ENCODE measurements at places on chromosomes 2 and 18.

DNA sequence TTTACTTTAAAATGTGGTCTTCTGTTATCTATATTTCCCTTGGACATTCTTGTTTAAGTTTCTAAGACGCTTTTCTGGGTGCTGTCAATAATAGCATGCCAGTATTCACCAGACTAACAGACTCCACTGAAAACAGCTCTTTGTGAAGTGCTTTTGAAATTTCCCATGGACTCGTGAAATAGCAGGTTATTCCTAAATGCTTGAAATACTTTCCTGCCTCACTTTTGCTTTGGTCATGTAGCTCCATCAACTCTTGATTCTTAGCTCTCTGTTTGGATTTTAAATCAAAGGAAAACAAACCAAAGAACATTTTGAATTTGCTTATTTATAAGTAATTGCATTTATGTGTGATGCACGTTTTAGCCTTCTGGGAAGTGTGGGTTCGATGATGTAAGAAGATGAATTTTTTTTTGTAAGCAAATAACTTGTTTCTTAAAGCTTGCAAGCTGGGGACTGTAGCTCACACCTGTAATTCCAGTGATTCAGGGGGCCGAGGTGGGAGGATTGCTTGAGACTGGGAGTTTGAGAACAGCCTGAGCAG, 147.8 kb downstream of the WDSUB1 start:
- DNase-seq: no peak

DNA sequence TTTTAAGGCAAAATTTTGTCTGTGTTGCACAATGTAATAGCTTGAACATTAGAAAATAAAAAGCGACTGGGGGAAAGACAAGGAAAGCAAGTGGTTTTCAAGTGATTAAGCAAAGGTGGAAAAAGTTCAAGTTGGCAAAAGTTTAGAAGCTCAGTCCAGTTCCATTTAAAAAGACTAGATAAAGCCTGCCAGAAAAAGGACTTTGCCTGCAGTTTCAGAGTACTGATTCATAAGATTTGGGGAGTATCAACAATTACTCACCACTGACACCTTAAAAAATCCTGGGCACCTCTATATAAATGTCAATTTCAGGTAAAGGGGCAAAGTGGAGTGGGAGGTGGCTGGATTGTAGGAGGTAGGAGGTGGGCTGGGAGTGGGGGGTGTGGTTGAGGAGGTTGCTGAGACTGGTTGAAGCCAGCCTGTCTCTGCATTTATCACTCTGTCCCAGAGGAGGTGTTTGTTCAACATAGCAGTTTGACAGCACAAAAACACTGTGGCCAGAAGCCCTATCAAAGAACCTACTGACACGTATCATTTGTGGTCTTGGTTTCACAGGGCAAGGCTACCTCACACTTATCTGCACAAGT, 14.6 kb downstream of the ZEB2 start:
- DNase-seq: no peak

- DNase-seq: no peak
Measured at GRCh38 chr2:176160986-176161824, 4.1 kb downstream of the HOXD3 start.

DNA sequence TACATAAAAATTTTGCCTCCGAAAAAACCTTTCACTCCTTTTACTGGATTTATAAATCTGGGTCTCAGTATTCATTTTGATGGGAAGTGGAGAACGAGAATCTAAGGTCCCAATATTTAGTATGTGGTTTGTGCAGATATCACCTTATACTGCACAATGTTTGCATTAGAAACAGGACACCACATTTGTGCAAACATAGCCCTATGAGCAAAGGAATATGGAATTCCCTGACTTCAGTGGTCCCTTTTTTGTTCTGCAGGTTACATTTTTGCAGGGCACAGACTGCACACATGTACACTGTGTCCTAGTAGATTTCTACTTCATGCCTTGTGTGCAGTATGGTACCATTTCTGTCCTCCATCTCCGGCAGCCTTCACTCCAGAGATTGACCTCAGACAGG, 130.0 kb downstream of the CDH19 start:
- no peak for DNase-seq

- no peak for DNase-seq
Measured at GRCh38 chr18:48904847-48905394, 45.8 kb downstream of the SMAD7 start.

DNA sequence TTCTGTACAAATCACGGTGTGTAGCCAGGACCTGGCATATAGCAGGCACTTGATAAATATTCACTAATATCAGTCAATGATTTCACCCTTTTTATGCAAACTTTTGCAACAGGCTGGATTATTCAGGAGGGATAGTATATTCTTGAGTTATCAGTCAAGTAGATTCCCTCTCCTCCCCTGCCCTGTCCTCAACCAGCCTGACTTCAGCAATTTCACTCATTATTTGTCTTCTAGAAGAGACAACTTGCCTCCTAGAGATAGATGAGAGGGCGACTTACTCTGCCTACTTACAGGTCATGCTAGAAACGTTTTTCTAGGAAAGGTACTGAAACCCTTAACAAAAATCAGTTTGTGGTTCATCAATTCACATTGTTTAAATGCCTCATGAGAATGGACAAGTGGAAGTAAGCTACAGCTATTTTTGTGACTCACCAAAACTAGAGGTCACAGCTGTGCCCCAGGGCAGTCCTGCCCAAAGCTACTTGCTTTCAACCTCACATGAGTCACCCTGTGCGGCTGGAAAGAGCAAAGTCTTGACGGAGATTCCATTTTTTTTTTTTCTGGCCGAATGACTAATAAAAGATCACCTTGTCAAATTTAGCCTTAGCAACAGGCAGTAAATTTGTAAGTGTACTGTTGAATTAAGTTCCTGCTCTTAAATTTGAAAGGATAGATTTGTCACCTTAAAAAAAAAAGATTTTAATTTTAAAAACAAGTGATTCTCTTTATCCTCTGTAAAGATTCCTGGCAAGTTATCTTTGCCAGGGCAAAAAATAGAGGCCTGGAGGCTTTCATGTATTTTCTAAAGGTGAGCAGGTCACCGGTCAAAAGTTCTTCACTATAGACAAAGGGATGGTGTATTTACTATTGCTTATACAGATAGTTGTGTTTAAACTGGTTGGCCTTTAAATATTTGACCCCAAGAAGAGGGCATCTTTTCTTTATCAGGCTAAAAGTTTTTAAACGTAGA, 109.0 kb upstream of the SLC35G4 start:
- DNase-seq: no peak

DNA sequence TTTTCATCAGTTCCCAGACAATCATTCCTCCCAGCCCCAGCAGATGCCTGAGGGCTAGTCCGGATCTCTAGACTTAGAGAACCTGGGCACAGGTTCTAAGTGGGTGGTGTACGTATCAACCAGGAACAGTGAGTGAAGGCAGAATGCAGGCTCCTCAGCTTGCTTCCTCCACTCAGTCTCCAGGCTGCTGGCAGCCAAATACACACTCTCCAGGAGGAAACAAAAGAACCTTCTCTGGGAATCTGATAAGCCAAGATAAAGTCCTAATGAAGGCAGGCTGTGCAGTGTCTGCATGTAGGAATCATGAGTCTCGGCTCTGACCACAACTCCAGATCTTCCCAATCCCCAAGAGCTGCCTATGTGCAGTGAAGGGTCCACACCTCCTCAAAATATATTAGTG, 245.7 kb downstream of the SP3 start:
- no peak for DNase-seq

All from sciatic nerve (tissue), 2 donors.